ENCODE measurements at places on chromosomes 12 and 14.

GRCh38 chr14:103283916-103284315, 50.1 kb upstream of the EIF5 start:
- DNase-seq = no peak

GRCh38 chr12:103368167-103368566, 127.6 kb downstream of the C12orf42 start:
- DNase-seq = no peak

DNA sequence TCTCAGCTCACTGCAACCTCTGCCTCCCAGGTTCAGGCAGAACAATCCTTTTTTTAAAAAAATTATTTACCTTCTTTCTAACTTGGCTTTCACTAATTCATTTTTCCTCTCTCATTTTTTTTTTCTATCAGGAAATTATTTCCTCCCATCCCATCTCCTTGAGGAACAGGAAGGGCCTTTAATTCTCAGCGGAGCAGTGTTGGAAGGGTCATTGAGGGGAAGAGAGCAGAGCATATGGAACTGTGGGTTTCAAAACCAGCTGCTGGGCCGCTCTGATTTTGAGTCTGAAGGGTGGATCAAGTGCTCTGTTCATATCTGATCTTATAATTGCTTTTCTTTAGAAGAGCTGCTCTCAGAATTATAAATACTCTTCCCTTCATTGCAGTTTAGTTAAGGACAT, 29.0 kb downstream of the NUBPL start:
- no peak for DNase-seq

GRCh38 chr12:34354239-34355200, 332.2 kb downstream of the ALG10 start:
- no peak for DNase-seq

DNA sequence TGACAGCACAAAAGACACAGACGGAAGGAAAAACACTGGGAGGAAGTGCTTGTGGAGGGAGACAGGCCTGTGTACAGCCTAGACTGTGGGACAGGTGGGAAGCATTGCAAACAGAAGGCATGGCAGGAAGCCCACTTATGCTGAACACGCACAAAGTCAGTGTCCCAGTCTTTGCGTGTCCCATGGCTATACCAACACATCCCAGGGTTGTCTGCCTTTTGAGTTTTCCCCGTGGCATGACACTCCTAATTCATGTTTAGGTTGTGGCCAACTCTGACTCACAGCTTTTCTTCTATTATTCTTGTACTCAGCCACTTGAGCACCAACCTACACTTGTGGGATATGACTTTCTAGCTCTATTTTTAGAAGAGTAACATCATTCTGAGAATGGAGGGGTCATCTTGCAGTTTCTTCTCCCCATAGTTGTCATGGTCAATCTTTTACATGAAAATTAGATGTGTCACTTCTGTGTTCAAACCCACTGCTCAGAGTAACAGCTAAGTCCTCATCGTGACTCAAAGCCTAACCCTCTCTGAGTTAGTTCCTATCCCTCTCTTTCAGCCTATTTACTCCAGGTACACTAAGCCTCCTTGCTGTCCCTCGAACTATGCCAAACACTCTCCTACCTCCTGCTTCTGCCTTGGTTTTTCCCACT, 27.5 kb upstream of the JPH4 start:
- no peak for DNase-seq

DNA sequence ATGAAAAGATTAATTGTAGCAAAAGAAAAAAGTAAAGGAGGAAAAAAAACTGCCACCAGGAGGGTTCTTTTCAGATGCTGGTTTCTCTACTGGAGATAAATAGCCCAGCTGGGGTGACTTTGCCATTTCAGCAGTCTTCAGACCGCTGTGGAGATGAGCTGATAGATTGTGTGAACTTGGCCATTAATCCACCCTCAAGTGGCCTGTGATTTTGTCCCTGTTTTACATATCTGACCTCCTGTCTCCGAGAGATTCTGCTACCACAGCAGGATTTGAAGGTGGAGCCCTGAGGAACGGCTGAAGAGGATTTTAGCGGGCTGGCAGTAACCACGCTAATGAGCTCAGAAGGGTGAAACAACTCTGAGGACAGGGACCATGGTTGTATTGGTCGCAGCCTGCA, 72.7 kb downstream of the WSCD2 start:
- DNase-seq = no peak

GRCh38 chr12:108613548-108613947, 15.7 kb upstream of the TMEM119 start:
- DNase-seq = no peak

- no peak for DNase-seq
Measured at GRCh38 chr14:104549536-104550339, 29.8 kb upstream of the C14orf180 start.

DNA sequence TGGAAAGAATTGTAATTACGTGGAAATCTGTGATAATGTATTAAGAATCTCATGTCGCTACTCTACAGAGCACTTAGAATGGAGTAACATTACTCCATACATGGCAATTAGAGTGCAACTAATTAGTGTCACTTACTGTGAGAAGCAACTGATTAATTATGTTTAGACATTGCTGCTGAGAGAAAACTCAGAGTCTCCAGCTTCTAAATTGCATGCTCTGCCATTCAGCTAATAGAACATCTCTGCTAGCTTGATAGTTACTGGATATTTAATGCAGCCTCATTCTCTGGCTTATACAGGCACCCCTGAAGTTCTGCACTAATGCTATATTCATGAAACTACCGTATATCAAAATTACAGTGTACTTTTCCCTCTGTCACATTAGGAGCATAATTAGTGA, 338.4 kb downstream of the ADAMTS20 start:
- DNase-seq = no peak

- no peak for DNase-seq
Measured at GRCh38 chr12:32615441-32615840, 63.7 kb upstream of the DNM1L start.

DNA sequence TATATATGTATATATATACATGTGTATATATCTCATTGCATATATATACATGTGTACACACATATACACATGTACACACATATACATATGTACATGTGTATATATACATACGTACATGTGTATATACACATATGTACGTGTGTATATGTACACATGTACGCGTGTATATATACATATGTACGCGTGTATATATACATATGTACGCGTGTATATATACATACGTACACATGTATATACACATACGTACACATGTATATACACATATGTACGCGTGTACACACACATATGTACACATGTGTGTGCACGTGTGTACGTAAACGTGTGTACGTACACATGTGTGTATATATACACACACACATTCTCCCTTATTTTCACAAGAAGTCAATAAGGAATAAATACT, 141.6 kb upstream of the TMCC3 start:
- no peak for DNase-seq

- DNase-seq = no peak
Measured at GRCh38 chr12:19230896-19231295, 101.4 kb downstream of the PLEKHA5 start.

DNA sequence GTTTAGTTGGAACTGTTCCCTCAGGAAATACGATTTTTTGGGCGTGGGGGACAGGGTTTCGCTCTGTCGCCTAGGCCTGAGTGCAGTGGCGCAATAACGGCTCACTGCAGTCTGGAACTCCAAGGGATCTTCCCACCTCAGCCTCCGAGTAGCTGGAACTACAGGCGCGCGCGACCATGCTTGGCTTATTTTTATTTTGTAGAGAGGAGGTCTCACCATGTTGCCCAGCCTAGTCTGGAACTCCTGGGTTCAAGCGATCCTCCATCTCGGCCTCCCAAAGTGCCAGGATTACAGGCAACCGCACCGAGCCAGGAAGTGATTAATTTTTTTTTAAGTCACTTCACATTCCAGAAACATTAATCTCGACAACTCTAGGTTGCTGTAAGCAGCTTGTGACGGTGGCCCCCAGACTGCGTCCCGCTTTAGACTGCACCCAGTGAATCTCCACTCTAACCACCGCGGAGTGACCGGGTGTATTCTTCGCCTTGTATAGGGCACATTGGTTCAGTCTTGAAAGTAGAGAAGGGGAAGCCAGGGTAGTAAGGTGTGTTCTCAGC, 830 bp upstream of the MIS18BP1 start:
- DNase-seq = peak; percentile 35

- no peak for DNase-seq
Measured at GRCh38 chr14:87998482-87998881, 5.5 kb upstream of the GALC start.

DNA sequence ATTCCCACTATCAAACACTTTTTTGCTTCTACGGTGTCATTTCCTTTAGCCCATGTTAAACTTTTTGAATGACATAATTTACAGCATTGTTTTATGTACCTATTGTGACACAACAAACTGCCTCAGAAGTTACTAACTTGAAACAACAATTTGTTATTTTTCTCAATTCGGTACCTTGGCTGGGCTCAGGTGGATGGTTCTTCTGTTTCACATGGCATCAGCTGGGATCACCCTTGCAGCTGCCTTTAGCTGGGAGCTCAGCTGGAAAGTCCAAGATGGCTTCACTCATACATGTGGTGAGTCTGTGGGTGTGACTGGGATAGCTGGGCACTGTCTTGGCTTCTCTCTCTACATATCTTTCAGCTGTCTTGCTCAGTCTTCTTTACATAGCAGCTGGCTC, 156.0 kb downstream of the GXYLT1 start:
- no peak for DNase-seq

- DNase-seq = no peak
Measured at GRCh38 chr12:63450816-63451215, 217.5 kb downstream of the DPY19L2 start.

GRCh38 chr14:100675699-100676684, 50.7 kb upstream of the DLK1 start:
- DNase-seq = no peak

DNA sequence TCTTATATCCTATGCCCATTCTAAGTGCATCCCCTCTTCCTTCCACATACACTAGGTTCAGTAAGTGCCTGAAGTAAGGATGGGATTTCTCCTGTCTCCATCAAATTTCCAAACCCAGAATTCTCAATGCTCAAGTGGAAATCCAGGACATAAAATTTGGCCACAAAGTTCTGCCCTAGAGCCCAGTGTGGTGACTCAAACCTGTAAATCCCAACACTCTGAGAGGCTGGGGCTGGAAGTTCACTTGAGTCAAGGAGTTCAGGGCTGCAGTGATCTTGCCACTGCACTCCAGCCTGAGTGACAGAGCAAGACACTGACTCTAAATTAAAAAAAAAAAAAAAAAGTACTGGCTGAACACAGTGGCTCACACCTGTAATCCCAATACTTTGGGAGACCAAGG, 4.5 kb upstream of the ARF3 start:
- no peak for DNase-seq

- no peak for DNase-seq
Measured at GRCh38 chr14:36900846-36901245, 239.2 kb downstream of the PAX9 start.

- DNase-seq = no peak
Measured at GRCh38 chr12:75661908-75662307, 150.5 kb upstream of the KRR1 start.

GRCh38 chr12:92739113-92739512, 36.3 kb downstream of the PLEKHG7 start:
- no peak for DNase-seq

GRCh38 chr12:55929306-55929791, 1.6 kb upstream of the DGKA start:
- no peak for DNase-seq

- DNase-seq = no peak
Measured at GRCh38 chr14:94047581-94047980, 21.4 kb downstream of the OTUB2 start.

- DNase-seq = peak; percentile 30
Measured at GRCh38 chr12:54033106-54033979, 493 bp downstream of the HOXC5 start.

- DNase-seq = no peak
Measured at GRCh38 chr12:41968599-41968998, 176.1 kb downstream of the GXYLT1 start.

GRCh38 chr12:31536672-31537071, 54.3 kb downstream of the DENND5B start:
- no peak for DNase-seq

GRCh38 chr14:76780058-76780345, 18.7 kb downstream of the VASH1 start:
- no peak for DNase-seq

GRCh38 chr12:68538726-68539614, 71.7 kb upstream of the RAP1B start:
- no peak for DNase-seq

DNA sequence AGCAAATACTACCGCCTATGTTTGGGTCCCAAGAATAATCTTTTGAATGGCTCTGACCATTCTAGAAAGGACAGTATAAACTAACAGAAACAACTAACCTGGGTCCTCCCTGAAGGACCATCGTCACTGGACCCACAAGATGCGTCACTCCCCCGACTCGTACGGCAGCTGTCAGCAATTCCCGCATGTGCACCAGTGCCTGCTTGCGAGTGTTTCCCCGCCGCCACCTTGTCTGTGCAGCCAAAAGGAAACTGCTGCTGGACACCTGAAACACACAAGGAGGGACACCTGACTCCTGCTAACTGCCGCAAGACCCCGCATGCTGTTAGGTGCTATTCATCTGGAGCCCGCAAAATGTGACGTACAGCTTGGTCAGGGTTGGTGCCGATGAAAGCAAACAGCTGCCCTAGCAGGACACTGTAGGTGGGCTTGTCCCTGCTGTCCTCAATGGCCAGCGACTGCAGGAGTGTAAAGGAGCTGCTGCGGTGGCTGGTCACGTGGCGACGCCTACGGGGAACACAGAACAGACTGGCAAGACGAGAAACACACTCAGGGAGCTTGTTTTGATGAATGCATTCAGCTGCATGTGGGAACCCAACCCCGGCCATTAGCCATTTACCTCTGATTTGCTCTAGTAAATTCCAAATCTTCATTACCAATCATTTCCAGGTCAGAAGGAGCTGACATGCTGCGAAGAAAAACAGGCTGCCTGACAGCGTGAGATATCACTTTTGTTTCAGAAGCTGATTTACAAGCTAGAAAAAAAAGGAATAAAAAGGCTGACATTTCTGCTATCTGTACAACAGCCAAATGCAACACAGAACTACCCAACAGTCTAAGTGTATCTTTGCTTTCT, 118.1 kb downstream of the TRAFD1 start:
- no peak for DNase-seq
